Central memory CD4-positive, alpha-beta T cell (primary cell): ENCODE measurements at places on chromosomes 7 and 10.

GRCh38 chr7:30310674-30311362 lies 26.4 kb downstream of the ZNRF2 start:
- no peak for DNase-seq

GRCh38 chr10:30413996-30414576 lies 19.9 kb upstream of the MAP3K8 start:
- DNase-seq, result peak; percentile 35

DNA sequence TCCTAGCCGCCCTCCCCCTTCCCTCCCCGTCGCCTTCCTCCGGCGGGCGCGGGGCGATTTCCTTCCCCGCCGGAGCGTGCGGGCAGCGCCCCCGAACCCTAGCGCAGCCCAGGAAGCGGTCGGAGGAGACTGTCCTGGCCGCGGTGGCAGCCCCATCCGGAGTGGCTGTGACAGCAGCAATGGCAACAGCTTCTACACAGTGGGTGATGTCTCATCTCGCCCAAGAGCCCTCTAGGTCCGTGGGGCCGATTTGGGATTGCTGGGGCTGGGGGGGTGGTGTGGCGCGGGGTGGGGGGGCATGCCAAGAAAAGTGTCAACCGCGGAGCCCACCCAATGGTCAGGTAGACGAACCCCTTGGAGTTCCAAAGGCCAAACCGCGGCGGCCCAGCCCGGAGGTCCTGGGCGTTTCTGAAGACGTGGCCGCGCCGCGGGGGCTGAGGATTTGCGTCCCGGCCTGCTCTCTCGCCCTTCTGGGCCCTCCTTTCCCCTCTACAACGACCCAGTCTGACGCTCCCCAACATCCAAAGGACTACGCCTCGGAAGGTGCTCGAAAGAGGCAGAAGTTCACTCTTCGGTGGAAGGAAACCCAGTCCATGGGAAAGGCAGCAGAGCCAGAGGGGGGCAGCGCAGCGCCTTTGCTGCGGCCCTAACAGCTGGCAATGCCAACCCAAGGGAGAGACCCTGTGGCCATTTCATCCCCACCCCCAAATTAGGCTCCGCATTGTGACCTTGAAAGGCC lies 603 bp upstream of the TWIST1 start:
- no peak for DNase-seq

DNA sequence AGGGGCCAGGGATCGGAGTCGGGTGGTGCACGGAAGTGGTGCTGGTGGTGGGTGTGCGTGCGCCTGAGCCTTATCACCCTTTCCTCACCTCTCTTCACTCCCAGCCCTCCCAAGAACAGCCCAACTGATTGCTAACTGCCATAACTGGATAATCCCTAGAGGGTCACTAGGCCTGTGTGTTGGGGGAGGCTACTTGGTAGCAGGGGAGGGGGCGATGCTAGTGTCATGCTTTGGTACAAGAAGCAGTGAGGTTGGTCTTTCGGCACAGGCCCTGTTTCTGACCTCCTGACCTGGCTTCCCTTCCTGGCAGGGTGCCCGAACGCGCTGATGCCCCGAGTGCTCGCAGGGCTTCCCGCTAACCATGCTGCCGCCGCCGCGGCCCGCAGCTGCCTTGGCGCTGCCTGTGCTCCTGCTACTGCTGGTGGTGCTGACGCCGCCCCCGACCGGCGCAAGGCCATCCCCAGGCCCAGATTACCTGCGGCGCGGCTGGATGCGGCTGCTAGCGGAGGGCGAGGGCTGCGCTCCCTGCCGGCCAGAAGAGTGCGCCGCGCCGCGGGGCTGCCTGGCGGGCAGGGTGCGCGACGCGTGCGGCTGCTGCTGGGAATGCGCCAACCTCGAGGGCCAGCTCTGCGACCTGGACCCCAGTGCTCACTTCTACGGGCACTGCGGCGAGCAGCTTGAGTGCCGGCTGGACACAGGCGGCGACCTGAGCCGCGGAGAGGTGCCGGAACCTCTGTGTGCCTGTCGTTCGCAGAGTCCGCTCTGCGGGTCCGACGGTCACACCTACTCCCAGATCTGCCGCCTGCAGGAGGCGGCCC lies 652 bp downstream of the KAZALD1 start:
- peak; percentile 37 for DNase-seq
